Daoy (cell line): ENCODE measurements at places on chromosomes 3 and 15.

DNA sequence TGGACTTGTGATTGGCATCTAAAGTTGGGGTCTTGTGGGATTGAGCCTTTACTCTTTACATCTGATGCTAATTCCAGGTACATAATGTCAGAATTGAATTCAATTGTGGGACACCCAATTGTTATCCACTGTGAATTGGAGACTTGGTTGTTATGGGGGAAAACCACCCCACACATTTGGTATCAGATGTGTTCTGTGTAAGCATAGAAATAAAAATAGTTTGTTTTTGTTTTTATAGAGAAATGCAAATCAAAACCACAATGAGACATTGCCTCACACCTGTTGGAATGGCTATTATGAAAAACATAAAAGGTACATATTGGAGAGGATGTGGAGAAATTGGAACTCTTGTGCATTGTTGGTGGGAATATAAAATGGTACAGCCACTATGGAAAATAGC is 58.5 kb downstream of the CPA3 start:
- DNase-seq: no peak

DNA sequence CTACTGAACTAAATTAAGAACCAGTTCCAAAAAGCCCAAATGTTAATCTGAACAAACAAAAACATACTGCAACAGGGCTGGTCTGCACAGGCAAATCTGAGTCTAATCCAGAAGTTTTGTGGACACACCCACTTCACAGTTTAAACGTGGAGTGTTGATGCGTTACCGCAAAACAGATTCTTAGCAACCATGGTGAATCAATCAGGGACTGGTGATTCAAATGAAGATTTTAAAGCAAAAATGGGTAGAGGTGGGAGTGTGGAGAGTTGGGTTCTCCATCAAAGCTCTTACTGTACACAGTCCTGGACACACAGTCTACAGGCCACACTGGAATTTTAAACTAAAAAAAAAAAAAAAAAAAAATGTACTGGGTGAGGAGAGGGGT is 5.2 kb downstream of the ANXA2 start:
- DNase-seq: peak; percentile 83

- DNase-seq: peak; percentile 32
Observed at GRCh38 chr3:66376568-66376967, 124.3 kb downstream of the LRIG1 start.

- DNase-seq: peak; percentile 37
Observed at GRCh38 chr15:59994888-59995557, 9.1 kb upstream of the FOXB1 start.

DNA sequence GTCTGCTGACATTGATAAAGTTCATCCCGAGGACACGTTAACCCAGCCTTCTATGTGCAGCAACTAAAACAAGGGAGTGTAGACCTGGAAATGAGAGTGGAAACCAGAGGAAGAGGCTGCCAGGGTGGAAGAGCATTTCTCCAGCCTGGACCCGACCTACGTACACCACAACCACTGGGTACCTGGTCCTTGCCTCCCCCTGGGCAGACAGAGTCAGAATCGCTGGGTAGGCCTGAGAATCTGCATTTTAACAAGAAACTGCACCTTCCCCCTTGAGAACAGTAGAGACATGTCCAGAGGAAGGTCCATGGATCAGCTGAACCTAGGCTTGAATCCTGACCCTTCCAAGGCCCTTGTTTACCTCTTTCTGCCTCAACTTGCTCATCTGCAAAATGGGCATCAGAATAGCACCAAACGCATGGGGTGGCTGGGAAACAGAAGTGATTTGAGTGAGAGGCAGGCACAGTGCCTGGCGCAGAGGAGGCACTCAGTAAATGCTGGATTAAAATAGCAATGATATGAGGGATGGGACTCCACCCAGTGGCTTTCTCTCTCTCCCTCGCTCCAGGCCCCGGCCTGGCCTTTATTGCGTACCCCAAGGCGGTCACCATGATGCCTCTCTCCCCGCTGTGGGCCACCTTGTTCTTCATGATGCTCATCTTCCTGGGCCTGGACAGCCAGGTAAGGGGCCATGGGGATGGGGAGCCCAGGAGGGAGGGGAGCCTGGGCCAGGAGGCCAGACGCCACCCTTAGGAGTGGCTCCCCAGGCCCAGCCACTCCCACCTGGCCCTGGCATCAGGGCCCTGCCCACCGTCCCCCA is 66.9 kb upstream of the SLC6A1 start:
- no peak for DNase-seq
